ENCODE measurements at places on chromosomes 12 and 14. TPM values are rescaled to one million over a fixed set of nuclear protein-coding genes. Genes with fewer than 3 reads are reported as not detected.
A peak's percentile ranks its signal among the peaks of the same experiment; 100 is the strongest.

DNA sequence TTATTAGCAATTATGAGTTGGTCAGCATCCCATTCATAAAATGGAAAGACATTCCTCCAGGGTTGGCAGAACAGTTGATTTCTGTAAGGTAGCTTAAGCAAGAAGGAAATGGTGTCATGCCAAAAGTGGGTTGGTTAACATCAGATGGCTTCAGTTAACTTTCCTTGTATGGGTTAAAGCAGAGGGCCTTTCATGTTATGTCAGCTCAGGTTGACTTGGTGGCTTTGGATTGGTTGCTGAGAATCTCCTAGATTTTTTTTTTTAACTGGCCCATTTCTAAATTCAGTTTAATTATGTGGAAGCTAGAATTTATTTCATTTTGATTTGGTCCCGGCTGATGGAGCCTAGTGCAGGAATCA lies 87.8 kb downstream of the BBS10 start:
- H3K4me3 ChIP-seq = no peak overlapping the region
- H3K27ac ChIP-seq = no peak overlapping the region
- no peaks in the 10 kb centered on the region for H3K36me3 ChIP-seq
- no peaks in the 10 kb centered on the region for H3K4me1 ChIP-seq
- H3K27me3 ChIP-seq = peaks cover 16% of the 10 kb centered on the region

DNA sequence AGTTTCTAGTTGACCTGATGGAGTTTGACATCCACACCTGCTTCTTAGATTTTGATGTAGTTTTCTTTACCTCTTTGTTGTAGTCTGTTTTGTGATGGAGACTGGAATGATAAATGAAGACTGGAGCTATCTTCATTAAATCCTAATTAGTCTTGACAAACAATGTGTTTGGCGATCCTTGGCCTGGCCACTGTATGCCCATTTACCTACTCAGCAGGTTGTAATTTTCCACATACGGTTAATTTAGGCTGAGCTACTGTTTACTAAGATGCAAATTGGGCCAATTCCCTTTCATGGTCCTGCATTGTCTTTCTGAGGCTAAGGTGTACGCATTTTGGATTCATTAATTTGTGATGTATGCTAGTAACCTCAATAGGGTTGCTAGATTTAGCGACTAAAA lies at the start of gene TAS2R7:
TAS2R7 (minus strand) TSS at position 41 of the 400 bp plus-strand sequence. CDS start 57 bp downstream, outside the sequence.
- H3K4me3 ChIP-seq = no peak within 1 kb of the TSS
- no peaks in the 10 kb centered on the region for H3K4me1 ChIP-seq
- DNase-seq = no peak
- no peak within 1 kb of the TSS for H3K27ac ChIP-seq

- no peak overlapping the region for H3K4me3 ChIP-seq
- H3K27me3 ChIP-seq = no peaks in the 10 kb centered on the region
- H3K27ac ChIP-seq = no peak overlapping the region
Observed at GRCh38 chr14:100473249-100473648, 114.0 kb downstream of the BEGAIN start.

GRCh38 chr12:13206560-13206897 lies 10.0 kb downstream of the EMP1 start:
- H3K4me3 ChIP-seq = no peak overlapping the region
- DNase-seq = no peak
- H3K36me3 ChIP-seq = no peaks in the 10 kb centered on the region
- H3K4me1 ChIP-seq = peaks cover 22% of the 10 kb centered on the region
- peaks cover 24% of the 10 kb centered on the region for H3K27me3 ChIP-seq

KRT72 gene
- 1.6 TPM for total RNA-seq

GRCh38 chr14:69922198-69922597 lies 43.0 kb downstream of the SMOC1 start:
- peaks cover 2% of the 10 kb centered on the region for H3K36me3 ChIP-seq
- H3K4me1 ChIP-seq = peaks cover 4% of the 10 kb centered on the region
- H3K4me3 ChIP-seq = no peak overlapping the region
- no peak overlapping the region for H3K27ac ChIP-seq
- peaks cover 72% of the 10 kb centered on the region for H3K27me3 ChIP-seq

DNA sequence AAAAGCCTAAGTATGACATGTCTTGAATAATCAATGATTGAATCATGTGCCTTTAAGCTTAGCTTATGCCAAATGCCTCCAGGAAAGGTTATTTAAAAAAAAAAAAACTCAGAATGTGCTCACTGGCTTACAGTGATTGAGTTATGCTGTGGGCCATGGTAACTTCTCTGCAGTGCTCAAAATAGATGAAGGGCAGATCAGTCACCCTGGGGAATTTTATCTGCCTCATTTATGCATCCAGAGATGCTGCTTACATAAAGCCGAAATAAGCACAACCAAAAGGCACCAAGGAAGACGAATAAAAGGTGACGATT lies 118.7 kb upstream of the MDM1 start:
- no peaks in the 10 kb centered on the region for H3K27me3 ChIP-seq
- no peak for DNase-seq
- peak overlapping the region; percentile 91 for H3K27ac ChIP-seq
- H3K4me3 ChIP-seq = peak overlapping the region; percentile 80

DNA sequence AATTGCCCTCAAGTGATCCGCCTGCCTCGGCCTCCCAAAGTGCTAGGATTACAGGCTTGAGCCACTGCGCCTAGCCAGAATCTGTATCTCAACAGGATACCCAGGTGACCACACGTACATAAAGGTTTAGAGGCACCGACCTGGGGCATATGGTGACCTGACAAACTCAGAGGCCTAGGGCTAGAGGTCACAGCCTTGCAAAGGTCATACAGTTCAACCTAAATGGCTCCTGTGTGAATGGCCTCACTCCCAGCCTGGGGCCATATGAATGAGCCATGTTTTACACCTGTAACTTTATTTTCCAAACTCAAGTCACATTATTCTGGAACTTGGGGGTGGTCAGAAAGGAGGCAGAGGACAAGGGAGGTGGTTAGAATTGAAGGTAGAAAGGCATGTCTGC lies 10.0 kb downstream of the STXBP6 start:
- H3K4me3 ChIP-seq = no peak overlapping the region
- no peaks in the 10 kb centered on the region for H3K4me1 ChIP-seq
- no peak overlapping the region for H3K27ac ChIP-seq
- DNase-seq = no peak
- no peaks in the 10 kb centered on the region for H3K36me3 ChIP-seq

PLA2G1B gene
- total RNA-seq = not detected

GRCh38 chr12:115700896-115701465 lies 576.5 kb downstream of the MED13L start:
- no peaks in the 10 kb centered on the region for H3K36me3 ChIP-seq
- DNase-seq = no peak
- H3K27me3 ChIP-seq = no peaks in the 10 kb centered on the region

Measured in T-helper 17 cell (primary cell).